ENCODE measurements at places on chromosomes 1 and 21.

- DNase-seq, result no peak
Measured at GRCh38 chr1:36802018-36802417, 232.3 kb downstream of the GRIK3 start.

GRCh38 chr1:20739225-20739624 is 6.7 kb upstream of the SH2D5 start:
- DNase-seq, result no peak

DNA sequence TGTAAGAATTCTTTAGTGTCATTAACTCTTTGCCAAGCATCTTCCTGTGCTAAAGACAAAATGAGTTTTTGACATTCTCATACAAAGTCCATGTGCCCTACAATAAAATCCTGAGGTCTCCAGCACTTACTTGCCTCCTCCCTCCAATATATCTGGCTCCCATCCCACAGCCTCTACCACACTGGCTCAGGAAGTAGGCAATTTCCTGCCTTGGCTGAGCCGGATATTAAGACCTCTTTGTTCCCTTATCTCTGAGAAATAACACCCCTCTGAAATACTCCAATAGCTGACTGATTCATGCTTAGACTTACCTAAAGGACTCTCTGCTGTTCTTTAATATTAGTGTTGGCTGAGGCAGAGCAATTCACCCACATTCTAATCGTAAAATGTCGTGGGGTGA is 37.6 kb upstream of the GORAB start:
- DNase-seq, result no peak

GRCh38 chr1:168273575-168273974 is 7.1 kb upstream of the TBX19 start:
- DNase-seq, result no peak

DNA sequence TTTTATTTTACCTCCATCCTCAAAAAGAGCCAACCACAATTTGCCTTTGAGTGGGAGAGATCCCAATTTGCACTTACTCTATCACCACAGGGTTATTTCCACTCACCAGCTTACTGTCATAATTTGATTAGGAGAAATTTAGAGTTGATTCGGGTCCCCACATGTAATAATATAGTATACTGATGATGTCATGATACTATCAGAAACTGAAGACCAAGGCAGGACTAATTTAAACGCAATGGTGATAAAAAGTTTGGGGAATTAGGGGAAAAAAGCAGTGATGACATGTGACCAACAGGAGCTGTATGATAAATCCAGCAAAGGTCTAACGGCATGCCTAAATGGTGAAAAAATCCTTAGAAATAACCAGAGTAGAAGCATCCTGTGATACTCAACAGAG is 54.4 kb downstream of the TRIM33 start:
- no peak for DNase-seq

GRCh38 chr1:162677607-162678371 is 45.5 kb downstream of the DDR2 start:
- DNase-seq, result no peak

DNA sequence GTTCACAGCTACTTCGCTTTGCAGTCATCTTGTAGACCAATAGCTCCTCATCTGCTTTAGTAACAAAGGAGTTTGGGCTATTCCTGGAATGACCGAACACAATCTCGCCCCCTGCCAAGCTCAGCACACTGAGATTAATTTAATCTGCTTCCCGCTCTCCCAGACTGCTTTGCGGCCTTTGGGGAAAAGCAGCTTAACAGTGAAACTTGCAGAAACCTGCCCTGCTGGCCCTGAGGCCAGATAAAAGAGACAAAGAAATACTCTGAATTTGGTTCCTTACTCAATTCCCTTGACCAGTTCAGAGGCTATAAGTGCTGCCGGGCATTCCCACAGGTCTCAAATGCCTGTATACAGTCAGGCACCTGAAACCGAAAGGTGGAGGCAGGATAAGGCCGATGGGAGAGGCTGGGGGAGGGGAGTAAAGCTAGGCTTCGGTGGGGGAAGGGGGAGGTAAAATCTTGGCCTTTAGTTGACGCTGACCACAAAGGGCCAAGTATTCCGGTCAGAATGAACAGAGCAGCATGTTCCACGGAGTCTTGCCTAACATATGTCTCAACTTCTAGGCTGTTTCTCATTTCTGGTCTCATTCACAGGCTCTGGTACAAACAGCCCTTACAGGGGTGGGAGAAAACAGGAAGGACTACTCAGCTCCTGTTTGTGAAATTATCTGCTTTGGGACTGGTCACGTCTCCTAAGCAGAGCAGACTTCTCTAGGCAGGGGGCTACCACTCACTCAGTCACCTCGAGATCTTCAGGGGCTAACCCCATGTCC is 17.7 kb upstream of the A3GALT2 start:
- DNase-seq, result no peak

DNA sequence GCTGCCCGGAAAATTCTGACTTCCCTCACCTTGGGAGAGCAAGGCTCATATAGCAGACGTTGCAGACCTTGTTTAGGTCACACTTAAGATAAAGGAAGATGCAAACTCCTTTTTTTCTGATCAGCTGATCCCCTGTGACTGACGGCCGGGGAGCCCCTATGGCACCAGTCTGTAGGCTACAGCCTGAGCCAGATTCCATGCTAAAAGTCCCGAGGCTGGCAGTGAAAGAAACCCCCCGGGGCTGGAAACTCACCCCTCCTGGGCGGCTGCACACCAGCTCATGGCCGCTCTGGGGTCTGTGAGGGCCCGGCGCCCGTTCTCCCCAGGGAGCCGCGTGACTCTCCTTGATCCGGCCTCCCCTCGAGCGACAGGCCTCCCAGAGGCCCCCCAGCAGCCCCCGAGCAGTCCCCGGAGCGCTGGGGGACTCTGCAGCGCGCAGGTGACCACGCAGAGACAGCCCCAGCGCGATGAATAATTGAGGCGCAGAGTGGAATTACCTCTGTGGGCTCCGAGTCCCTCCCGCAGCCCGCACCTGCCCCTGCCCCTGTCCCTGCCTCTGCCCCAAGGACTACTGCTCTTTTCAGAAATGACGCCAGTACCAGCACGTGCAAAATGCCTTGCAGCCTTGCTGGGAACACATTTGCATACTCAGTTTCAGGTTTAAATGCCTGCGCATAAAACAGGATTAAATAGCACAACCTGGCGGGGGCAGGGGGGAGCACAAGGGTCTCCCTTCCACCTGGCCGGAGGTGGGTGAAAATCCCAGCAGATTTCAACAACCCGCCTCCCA is 62.6 kb upstream of the CLDN14 start:
- DNase-seq, result no peak

DNA sequence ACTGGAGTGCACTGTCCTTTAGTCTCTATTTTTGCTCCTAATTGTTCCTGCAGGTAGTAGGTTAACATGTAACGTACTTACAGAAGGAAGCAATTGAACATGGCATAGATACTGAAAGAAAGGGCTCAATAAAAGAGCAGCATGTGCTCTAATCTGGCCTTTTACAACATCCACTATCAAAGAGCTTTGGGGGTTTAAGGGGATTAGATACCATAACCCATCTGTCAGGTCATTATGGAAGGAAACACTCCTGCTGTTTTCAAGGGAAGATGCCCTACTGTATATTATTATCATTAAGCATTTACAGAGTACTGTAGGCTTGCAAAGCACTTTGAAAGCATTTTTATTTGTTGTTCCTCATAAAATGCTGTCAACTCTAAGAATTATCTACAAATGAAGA is 152.8 kb downstream of the TTLL7 start:
- DNase-seq, result no peak

DNA sequence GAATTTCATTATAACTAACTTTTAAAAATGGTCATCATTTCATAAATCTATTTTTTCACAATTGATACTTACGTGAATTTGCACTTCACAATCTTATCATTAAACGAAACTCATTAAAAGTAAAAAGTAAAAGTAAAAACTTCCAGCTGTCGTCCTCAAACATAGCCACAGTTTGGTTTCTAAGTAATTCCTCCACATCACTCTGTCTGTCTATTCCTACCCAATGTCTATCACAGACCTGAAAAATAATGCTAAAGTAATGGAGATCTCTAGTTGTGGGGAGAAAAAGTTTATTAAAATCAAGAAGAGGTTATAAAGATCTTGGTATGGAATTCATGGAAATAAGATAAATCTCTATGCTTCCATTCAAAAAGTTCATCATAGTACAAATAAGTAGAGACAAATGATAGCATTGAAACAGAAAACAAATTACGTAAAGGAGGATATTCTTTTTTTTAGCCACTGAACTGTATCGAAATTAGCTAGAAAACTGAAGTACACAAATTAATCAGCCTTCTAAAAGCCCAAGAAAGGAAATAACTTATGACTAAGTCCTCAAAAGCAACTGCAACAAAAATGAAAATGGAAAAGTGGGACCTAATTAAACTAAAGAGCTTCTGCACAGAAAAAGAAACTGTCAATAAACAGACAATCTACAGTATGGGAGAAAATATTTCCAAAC is 148.6 kb downstream of the TIAM1 start:
- DNase-seq, result no peak

GRCh38 chr1:185193756-185194155 is 36.8 kb downstream of the SWT1 start:
- DNase-seq, result no peak
